Right ventricle myocardium inferior (tissue), 1 donor: ENCODE measurements at places on chromosomes 6 and 20. TPM values are rescaled to one million over a fixed set of nuclear protein-coding genes. Genes with fewer than 3 reads are reported as not detected.

OR2B6 gene
- not detected for total RNA-seq

LY6G6F gene
- total RNA-seq = not detected

KCNB1 gene
- total RNA-seq = 0.81 TPM

NRSN1 gene
- not detected for total RNA-seq

XKR7 gene
- total RNA-seq = not detected

BCAS4 gene
- total RNA-seq = 1.8 TPM

VGLL2 gene
- total RNA-seq = not detected

GGTLC1 gene
- total RNA-seq = not detected

CENPW gene
- total RNA-seq = 0.65 TPM

DNA sequence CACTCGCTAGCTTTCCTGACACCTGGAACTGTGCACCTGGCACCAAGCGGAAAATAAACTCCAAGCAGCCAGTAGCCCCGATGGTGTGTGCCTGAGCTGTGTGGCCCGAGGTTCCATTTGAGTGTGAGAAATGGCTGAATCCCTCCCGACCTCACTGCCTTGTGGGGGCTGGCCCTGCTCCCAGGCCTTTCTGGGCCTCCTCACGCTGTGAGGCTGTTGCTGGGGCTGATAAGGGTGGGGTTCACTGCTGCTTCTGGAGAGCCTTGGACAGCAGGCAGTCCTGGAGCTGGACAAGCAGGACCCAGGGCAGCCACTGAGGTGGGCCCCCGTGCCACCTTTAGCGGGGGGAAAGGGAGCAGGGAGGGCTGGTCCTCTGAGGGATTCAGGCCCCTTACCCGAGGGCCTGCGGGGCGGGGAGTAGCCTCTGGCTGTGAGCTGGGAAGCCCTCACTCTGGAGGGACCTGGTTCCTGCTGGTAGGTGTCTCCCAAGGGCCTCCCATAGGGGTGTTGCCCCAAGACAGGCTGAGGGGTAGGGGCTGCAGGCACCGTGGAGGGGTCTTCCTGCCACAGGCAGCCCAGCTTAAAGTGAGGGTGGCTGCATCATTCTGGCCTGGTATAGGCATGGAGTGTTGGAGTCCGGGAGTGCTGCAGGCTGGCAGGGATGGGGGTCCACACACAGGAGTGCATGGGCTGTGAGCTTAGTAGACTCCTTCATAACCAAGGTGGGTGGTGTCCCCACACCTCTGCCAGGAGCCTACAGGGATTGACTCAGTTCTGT is 1.7 kb downstream of the PPDPF start:
- peak; percentile 41 for DNase-seq

GRCh38 chr6:82178077-82178758 is 69.3 kb downstream of the IBTK start:
- no peak for DNase-seq

GRCh38 chr6:47335466-47335865 is 25.8 kb upstream of the TNFRSF21 start:
- no peak for DNase-seq

GRCh38 chr6:127182501-127182900 is 64.0 kb downstream of the RSPO3 start:
- no peak for DNase-seq

- no peak for DNase-seq
Observed at GRCh38 chr20:3042625-3043024, 797 bp upstream of the GNRH2 start.

DNA sequence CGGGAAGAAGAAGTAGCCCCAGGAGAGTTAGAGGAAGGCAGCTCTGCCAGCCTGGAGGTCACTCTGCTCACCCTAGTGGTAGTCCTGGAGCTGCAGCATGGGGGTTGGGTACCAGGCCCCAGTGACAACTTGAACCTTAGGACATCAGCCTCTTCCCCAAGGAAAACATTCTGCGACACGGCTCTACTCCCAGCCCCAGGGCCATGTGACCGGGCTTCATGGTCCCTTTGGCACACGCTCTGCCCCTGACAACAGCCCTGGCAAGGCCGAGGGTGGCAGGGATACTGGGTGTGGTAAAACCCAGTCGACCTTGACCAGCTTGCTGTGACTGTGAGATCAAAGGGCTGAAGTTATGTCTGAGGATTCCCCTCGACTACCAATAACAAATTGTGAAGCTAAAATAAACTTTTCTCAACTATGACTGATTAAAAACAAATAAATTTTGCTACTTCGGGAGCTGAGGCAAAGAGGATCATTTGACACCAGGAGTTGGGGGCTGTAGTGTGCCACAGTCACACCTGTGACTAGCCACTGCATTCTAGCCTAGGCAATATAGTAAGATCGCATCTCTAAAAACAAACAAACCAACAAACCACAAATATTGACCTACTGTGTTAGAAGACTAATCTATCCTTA is 24.4 kb upstream of the ARID1B start:
- no peak for DNase-seq

- no peak for DNase-seq
Observed at GRCh38 chr6:148222846-148223245, 119.8 kb upstream of the SASH1 start.

DNA sequence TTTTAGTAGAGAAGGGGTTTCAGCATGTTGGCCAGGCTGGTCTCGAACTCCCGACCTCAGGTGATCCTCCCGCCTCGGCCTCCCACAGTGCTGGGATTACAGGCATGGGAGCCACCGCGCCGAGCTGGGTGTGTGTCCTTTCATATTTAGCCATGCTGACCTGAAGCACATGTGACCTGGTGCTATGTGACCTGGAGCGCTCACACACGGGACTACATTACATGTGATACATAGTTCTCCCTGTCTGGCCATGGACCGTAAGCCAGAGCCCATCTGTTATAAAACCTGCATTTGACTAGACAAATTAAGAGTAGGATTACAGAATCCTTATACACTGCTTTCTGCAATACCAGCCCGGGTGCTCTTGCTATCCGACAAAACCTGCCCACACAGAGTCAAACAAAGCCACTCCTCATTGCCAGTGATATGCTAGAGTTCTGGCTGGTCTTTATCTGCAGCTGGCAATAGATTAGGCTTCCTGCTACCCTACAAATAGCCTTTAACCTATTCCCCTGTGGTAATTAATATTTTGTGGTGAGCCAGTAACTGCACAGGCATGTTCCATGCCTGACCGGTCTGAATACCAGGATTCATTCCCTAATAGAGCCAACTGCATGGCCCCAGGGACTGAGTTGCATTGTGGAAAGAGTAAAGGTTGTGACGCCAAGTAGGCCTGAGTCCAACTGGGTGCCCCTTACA is 26.3 kb upstream of the FAM50B start:
- DNase-seq = no peak

DNA sequence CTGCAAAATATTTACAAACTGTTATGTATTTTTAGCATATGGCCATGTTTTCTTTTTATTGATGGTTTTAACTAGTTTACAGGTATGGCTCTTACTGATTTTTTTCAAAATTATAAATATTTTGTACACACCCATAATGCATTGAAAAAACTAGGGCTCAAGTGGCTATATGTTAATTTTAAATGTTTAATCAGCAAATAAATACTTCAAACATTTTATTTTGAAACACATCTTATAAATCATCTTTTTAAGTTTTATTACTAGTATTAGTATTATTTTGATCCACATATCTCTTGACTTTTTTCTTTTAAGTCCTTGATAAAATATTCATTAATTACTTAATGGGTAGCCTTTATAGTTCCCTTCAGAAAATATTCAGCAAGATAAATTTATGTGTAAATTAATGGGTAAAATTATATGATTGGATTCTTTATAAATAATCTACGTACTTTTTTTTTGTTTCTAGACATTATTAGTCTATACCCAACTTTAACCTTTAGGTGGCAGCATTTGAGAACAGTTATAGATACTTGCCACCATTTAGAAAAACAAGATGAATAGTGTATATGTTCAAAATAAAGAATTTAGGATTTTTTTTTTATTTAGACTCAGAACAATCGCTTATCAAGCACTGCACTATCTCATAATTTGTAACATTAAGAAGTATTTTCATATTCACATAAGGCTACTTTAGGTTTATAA is 241.9 kb downstream of the ADGRB3 start:
- no peak for DNase-seq

- no peak for DNase-seq
Observed at GRCh38 chr6:126204126-126204525, 135.8 kb upstream of the CENPW start.

DNA sequence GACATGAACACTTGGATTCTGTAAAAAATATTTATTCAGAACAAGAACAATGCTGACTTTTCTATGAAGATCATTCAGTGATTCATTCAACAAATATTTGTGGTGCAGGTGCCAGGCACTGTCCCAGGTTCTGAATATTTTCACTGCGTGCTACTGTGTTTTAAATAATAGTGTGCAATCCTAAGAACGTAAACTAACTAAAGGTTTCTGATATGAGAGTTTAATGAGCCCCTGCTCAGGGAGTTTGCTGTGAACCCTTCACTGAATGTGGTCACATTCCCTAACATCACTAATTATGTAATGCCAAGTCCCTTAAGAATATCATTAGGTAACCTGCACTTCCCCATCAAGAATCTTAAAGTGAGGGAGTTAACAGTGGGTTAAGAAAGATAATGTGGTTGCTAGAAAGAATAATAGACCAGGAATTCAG is 1.7 kb upstream of the TMEM170B start:
- DNase-seq = no peak

DNA sequence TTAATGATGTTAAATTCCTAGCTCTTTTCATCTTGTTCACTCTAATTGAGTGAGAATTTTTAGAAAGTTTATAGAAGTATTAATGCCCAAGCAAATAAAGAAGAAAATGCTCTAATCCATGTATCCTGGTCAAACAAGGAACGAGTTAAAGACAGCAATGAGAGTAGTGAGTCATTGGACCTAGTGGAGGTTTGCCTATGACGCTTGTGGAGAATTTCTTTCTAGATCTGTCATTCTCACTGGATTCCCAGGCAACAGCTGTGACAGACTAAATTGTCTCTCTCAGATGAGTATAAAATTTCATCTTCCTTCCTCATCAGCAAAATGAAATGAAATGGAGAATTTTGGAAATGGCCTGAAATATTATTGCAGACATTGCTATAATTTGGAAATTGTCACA is 127.9 kb downstream of the COL19A1 start:
- DNase-seq = no peak

DNA sequence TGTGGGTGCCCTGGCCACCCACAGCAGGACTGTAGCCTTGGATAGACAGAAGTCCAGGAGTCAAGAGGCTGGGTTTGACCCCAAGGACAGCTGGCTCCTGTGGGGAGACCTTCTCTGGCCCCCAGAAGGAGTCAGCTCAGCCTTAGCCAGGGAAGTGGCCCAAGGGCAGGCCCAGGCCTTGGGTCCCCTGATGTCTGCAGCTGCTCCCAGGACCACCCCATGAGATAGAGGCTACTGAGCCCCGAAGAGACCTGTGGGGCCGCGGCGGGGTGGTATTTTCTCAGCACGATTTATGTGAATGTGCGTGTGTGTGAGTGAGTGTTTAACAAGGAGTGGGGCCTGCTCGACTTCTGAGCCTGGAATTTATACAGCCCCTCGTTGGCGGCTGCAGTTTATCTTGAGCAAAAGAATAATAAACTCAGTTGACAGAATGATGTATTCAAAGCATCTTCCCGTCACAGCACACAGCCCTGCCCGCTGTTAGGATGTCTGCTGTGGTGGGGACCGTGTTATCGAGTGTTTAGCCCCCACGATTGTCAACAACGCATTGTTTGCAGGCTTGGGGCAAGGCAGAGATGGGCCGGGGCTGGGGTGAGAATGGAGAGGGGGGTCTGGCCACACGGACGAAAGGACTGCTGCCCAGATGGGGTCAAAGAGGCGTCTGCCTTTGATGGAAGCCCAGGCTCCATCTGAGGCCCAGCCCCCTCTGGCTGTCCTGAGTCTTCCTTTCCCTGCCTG is 163.3 kb downstream of the VEGFA start:
- DNase-seq = no peak

- no peak for DNase-seq
Observed at GRCh38 chr20:63364801-63365585, 3.8 kb upstream of the CHRNA4 start.
